ENCODE measurements at places on chromosomes 7 and 10. TPM values are rescaled to one million over a fixed set of nuclear protein-coding genes. Genes with fewer than 3 reads are reported as not detected.

ELN gene
- total RNA-seq, result 38.3 TPM

ZNF804B gene
- not detected for total RNA-seq

STAG3 gene
- total RNA-seq, result not detected

ECHDC3 gene
- 44.2 TPM for total RNA-seq

AGR2 gene
- total RNA-seq, result not detected

CRHR2 gene
- not detected for total RNA-seq

SPDYE5 gene
- total RNA-seq, result not detected

TLX1 gene
- total RNA-seq, result not detected

LRRC18 gene
- total RNA-seq, result not detected

OR6B1 gene
- total RNA-seq, result not detected

SCIN gene
- total RNA-seq, result 0.74 TPM

ADAM8 gene
- total RNA-seq, result 11.0 TPM

GPR15LG gene
- 98.0 TPM for total RNA-seq

WNT8B gene
- total RNA-seq, result not detected
